ENCODE measurements at places on chromosomes 2 and 18. TPM values are rescaled to one million over a fixed set of nuclear protein-coding genes. Genes with fewer than 3 reads are reported as not detected.

CCDC102B gene
- total RNA-seq, result 11.0 TPM

KLHL14 gene
- 0.02 TPM for total RNA-seq

FECH gene
- 88.0 TPM for total RNA-seq

ACTG2 gene
- total RNA-seq, result not detected

ZSCAN30 gene
- total RNA-seq, result 5.3 TPM

Measured in H4 (cell line).